ENCODE measurements at places on chromosomes 6 and 20. TPM values are rescaled to one million over a fixed set of nuclear protein-coding genes. Genes with fewer than 3 reads are reported as not detected.

The CDSN gene
- not detected for total RNA-seq

The KIAA0408 gene
- 5.9 TPM for total RNA-seq

The SLC35D3 gene
- not detected for total RNA-seq

The EEF1A2 gene
- total RNA-seq, result 6.4 TPM

The MUC22 gene
- total RNA-seq, result not detected

The COL12A1 gene
- 6.6 TPM for total RNA-seq

The LY6G6D gene
- total RNA-seq, result not detected

The RAB23 gene
- total RNA-seq, result 20.6 TPM

The TRIM40 gene
- not detected for total RNA-seq

The ISM1 gene
- total RNA-seq, result 0.46 TPM

The RIPOR3 gene
- total RNA-seq, result 0.27 TPM

The FHL5 gene
- total RNA-seq, result not detected

The RRBP1 gene
- 93.3 TPM for total RNA-seq

The SNX9 gene
- total RNA-seq, result 47.4 TPM

The TPX2 gene
- total RNA-seq, result 222 TPM

The SLC17A3 gene
- not detected for total RNA-seq

The FAM162B gene
- 0.29 TPM for total RNA-seq

The WASF1 gene
- total RNA-seq, result 9.7 TPM

The PLCB4 gene
- 3.7 TPM for total RNA-seq

The ZKSCAN3 gene
- 2.5 TPM for total RNA-seq

The OPRM1 gene
- total RNA-seq, result not detected

The GHRH gene
- total RNA-seq, result not detected

The LGSN gene
- total RNA-seq, result not detected

The SRMS gene
- total RNA-seq, result not detected

The CST5 gene
- total RNA-seq, result not detected

The EZR gene
- 314 TPM for total RNA-seq

The SLC17A2 gene
- not detected for total RNA-seq

The SESN1 gene
- 4.2 TPM for total RNA-seq

The TRIM10 gene
- total RNA-seq, result not detected

The PLA2G7 gene
- not detected for total RNA-seq

The BYSL gene
- total RNA-seq, result 42.4 TPM

The ERVFRD-1 gene
- total RNA-seq, result not detected

The COL20A1 gene
- 1.3 TPM for total RNA-seq

The NCOA3 gene
- 13.7 TPM for total RNA-seq

The DOK5 gene
- 0.06 TPM for total RNA-seq

The MC3R gene
- not detected for total RNA-seq

The KHDRBS2 gene
- not detected for total RNA-seq
